ENCODE measurements at places on chromosomes 6 and 20.

- no peak for DNase-seq
These were observed 108.4 kb downstream of the JAG1 start for GRCh38 chr20:10565191-10565921.

DNA sequence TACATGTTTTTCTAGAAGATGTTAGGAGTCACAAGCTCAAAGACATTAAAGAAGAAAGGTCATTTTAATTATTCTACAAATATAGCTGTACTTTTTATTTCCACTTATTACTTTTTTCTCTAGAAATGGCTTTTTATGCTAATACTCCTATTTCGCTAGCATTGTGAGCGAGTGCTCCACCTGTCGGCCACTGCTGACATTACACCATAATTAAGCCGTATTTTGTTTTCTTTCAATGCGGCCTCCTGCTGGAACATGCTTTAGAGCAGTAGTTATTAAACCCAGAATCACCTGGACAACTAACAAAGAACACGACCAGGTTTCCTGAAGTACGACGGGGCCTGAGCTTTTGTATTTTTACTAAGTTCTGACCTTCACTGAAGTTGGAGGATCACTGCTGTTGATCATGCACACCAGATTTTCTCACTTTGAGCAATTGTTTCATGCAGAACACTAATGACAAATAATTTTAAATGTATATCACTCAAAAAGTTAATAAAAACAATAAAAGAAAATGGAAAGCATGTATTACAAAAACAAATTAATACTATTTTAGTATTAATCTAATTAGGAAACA is 74.1 kb upstream of the PAK5 start:
- peak; percentile 4 for DNase-seq

GRCh38 chr20:49699200-49699992 is 14.3 kb downstream of the B4GALT5 start:
- DNase-seq = no peak

- DNase-seq = no peak
These were observed 48.7 kb downstream of the AKIRIN2 start for GRCh38 chr6:87653074-87653962.

DNA sequence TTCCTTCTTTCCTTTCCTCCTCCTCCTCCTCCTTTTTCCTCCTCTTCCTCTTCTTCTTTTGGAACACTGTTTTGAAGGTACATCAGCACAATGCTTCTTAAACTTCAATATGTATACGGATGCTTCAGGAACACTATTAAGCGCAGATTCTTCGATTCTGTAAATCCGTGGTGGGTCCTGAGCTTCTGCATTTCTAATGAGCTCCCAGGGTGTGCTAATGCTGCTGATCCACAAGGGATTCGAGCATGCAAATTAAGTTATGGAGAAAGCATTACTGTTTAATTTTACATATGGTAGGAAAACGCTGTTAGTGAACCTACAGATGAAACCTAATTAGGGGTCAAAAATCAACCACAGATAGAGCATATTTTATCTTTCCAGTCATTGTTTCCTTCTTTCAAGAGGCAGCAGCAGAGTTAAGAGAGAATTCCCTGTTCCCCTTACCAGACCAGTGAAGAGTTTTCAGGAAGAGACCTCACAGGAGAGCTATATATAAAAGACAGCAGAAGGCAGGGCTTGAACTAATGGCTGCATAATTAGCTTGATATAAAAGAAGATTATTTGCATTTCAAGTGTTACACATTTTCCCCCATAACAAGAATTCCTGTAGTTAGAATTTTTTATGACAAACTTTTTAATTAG is 47.2 kb downstream of the KIF13A start:
- no peak for DNase-seq

- DNase-seq = no peak
These were observed 125.9 kb downstream of the EPHA7 start for GRCh38 chr6:93293460-93293859.

GRCh38 chr6:134065706-134066105 is 13.3 kb upstream of the SLC2A12 start:
- no peak for DNase-seq

DNA sequence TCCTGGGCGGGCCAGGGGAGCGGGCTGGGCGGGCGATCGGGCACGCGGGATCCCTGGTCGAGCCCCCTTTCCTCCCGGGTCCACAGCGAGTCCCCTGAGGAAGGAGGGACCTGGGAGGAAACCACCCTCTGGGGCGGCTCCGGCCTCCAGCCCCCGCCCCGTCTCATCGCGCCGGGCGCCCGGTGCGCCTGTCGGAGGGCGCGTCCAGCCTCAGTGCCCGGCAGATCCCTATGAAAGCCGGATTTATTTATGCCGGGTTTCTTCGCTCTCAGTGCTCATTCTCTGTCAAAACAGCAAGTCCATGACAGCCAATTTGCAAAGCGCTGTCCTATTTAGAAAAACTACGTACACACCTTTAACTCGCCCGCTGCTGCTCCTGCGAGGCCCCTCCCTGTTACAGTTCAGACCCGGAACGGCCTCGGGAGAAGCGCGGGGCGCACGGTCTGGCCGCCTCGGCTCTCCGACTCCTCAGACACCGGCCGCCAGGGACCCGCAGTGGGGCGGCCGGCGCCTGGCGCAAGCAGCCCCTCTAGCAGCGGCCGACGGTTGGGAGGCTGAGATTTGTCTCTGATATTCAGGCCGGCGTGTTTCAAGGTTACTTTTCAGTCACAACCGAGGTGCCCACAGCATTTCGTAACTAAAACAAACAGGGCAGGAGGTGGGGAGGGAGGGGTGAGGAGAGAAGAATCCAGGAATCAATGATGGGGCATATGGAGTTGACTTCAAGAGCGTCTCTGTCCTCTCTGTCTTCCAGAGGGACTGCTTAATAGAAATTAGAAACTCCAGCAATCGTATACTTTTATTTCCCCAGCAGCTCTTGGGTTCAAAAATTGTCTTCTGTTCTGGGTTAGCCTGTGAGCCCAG is 782 bp upstream of the FOXA2 start:
- DNase-seq = no peak

DNA sequence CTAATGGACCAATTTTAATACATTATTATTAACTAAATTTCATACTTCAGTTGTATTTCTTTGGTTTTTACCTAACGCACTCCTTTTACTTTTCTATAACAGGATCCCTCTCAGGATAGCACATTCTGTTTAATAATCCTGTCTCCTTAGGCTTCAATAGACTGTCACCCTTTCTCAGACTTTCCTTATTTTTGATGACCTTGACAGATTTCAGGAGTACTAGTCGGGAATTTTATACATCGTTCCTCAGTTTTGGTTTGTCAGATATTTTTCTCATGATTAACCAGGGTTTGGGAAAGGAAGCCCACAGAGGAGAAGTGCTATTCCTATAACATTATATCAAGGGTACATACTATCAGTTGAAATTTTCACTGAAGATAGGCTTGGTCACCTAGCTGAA is 768.0 kb upstream of the GJE1 start:
- no peak for DNase-seq
